ENCODE measurements at places on chromosomes 16 and 17. TPM values are rescaled to one million over a fixed set of nuclear protein-coding genes. Genes with fewer than 3 reads are reported as not detected.

ZG16B gene
- 0.56 TPM for polyA plus RNA-seq

RBFOX1 gene
- 84.2 TPM for polyA plus RNA-seq

FGF11 gene
- polyA plus RNA-seq = 2.6 TPM

TEX19 gene
- polyA plus RNA-seq = not detected

DNA sequence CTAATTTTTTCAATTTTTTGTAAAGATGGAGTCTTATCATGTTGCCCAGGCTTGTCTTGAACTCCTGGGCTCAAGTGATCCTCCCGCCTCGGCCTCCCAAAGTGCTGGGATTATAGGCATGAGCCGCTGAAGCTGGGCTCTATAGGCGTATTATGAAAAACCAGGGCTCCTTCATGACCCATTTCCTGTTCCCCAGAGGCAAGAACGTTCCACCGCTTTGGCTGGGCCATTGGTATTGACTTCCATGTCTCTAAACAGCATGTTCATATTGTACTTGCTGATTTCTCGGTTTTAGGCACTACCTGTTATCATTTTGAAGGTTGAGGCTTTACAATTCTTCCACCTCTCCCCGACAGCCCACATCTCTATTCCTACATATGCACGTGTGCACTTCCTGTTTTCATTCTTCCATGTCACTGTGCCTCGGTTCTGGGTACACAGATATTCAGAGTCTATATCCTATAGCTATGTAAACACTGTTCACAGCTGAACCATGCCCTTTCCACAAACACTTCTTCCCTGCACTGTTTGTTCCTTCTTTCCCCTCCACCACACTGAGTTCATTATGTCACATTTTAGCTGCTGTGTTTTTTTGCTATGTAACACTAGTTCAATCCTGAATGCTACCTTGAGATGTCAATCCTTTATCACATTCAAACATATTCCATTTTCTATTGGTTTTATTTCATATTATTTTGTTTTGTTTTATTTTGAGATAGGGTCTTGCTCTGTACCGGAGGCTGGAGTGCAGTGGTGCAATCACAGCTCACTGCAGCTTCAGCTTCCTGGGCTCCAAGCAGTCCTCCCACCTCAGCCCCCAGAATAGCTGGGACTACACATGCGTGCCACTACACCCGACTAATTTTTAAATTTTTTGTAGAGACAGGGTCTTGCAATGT lies 16.8 kb upstream of the MAPK3 start:
- no peak for DNase-seq

DNA sequence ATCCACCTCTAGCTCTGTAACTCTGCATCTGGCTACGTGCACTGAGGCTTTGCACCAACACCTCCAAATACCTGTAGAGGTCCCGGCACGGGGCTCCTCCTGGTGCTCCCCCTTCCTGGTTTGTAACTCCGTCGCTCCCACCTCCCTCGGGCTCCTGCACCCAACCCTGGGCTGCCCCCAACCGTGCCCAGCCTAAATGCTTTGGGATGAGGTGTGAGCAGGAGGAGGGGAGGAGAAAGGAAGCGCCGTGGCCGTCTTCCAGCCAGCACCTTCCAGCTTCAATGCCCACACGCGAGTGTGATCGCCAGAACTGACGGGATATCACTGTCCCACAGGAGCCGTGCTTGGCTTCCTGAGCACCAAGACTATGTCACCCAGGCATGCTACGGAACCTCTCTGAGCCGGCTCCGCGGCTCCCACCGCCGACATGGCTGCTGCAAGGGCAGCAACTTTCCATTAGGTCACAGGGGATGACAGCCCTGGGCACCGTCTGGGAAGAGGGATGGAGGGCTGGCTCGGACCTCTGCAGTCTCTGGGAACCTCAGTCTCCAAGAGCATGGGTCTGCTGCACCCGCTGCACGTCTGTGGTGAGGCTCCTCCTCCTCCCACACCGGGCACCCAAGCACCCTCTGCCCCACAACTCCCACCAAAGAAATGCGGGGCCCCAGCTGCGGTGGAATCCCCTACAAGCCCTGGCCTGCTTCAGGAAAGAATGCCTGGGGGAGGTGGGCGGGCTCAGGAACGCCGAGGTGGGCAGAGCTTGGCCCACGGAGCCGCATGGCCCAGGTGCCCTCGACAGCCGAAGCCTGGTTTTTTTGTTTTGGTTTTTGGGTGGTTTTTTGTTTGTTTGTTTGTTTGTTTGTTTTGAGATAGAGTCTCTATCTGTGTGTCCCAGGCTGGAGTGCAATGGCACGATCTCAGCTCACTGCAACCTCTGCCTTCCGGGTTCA lies 6.4 kb upstream of the SLC38A10 start:
- no peak for DNase-seq

GRCh38 chr16:56669005-56669839 lies at the start of gene MT1H:
MT1H (plus strand) TSS chr16:56669814; CDS start chr16:56669885, 71 bp downstream.
- no peak for DNase-seq

- DNase-seq = peak; percentile 70
Measured at GRCh38 chr17:20066253-20066652, 57.1 kb downstream of the SPECC1 start.

DNA sequence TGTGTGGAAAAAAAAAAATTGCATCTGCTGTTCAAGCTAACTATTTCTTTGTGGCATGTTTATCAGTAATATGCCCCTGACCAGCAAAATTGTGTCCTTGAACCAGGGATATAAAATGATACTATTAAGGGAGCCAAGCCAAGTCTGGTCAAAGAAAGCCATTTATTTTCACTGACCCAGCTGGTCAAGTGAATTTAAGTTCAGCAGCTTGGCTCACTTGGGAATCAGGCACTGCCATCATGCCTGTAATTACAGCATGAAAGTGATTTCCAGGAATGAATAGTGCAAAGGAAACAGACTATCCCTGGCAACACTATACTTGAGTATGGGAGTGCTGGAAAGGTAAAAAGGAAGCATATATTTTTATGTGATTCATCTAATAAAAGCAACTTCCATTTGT lies 934.6 kb upstream of the CDH8 start:
- DNase-seq = no peak

- DNase-seq = no peak
Measured at GRCh38 chr17:67386965-67387551, 10.0 kb downstream of the PITPNC1 start.

GRCh38 chr17:81272616-81273015 lies 22.5 kb downstream of the SLC38A10 start:
- DNase-seq = no peak

GRCh38 chr16:4313563-4314531 lies 2.0 kb upstream of the GLIS2 start:
- DNase-seq = no peak

DNA sequence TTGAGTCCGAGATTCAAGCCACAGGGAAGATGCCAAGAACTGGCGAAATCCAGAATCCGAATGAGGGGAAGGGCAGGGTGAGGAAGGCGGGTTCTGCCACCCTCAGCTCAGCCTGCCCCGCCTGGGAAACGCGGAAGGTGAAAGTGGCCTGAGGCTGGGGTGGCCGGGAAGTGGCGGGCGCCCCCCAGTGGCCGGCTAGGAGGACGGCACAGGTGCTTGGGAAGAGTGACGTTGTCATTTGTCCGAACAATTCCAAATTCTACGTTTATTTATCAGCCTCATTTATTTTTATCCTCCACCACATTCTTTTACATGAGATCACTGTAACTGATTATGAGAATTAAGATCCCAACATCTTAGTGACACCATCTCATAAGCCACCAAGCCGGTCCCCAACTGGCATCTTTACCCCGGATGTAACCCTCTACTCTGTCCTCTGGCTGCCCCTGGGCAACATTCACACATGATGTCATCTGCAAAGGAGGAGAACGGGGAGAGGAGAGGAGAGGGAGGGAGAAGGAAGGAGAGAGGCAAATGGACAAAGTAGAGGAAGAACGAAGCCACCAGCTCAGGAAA lies 21.3 kb downstream of the SRCIN1 start:
- DNase-seq = no peak

DNA sequence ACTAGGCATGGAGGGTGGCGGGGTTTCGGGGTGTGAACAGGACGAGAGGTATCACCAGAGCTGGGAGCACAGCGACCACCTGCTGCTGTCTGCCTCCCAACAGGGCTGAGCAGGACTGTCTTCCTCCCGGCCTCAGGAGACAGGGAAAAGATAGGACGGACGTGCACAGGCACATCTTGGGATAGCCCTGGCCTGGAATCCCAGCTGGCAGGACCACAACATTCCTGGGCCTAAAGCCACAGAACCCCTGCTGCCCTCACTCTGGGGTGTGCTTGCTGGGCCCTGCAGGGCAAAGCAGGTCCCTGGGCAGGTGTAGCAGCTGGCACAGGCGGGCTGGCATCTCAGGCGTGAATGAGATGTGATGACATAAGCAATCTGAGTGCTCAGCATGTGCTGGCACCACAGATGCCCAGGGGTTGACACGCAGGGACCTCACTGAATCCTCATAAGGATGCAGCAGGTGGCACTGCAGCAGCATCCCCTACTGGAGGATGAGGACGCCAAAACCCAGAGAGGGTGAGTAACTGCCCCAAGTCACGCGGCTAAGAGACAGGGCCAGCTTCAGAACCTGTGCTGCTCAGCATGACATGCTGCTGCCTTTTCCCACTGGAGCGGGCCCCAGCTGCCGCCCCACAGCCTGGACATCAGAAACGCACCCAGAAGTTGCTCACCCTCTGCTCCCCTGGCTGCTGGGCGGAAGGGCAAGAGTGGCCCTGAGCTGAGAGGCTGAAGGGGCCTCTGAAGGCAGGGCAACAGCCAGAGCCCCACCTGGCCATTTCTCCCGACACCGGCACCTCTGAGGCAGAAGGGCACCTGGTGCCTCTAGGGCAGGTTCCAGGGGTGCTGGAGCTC lies 7.1 kb downstream of the CORO7 start:
- DNase-seq = no peak

GRCh38 chr16:7515543-7515942 lies 182.9 kb downstream of the RBFOX1 start:
- DNase-seq = no peak
